ENCODE measurements at places on chromosomes 6 and 20.

DNA sequence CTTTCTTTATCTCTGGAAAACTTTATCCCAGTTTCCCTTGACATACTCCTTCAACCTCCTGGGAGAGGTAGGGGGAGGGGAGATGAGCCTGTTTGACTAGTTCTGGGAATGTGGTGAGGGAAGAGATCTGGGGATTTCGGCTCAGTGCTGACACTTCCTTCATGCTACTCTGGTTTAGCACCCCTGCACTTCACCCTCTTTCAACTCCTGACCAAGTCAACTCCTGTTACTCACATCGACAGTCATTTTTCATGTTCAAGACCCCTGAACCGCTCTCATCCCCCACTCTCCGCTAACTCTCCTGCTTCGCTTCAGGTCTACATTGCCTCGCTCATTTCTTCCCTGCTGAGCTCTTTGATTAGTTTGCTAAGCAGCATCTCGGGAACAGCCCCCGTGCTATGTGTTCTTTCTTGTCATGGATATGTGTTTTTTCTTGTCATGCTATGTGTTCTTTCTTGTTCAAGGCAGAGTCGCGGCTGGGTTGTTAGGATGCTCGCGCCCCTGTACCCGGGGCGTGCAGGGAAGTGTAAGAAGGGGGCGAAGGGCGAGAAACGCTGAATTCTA lies 16.6 kb upstream of the TRIM27 start:
- peak; percentile 13 for DNase-seq

DNA sequence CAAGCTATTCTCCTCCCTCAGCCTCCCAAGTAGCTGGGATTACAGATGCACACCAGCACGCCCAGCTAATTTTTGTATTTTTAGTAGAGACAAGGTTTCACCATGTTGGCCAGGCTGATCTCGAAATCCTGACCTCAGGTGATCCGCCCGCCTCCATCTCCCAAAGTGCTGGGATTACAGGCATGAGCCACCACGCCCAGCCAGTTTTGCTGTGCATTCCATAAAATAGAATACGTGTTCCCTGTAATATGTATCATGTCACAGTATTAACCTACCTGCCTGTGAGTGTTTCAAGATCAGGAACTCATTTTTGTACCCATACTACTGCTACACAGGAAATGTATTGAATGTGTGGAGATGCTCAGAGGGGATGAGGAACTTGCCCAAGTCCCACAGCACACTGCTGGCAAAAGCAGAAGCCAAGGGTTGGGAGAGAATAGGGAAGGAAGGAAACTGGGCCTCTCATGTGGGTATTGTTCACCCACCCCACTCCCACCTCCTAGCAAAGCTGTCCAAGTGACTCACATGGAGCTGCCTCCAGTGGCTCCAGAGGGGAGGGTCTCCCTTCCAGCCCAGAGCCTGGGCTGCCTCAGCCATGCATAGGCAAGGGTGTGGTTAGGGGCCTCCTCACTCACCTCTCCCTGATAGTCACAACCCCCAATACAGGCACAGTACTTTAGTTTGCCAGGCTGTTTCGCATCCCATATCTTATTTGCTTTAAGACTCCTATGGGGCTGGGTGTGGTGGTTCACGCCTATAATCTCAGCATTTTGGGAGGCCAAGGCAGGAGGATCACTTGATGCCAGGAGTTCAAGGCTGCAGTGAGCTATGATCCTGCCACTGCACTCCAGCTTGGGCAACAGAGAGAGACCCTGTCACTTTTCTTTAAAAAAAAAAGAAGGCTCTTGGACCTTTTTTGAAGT lies 9.4 kb downstream of the HM13 start:
- no peak for DNase-seq

DNA sequence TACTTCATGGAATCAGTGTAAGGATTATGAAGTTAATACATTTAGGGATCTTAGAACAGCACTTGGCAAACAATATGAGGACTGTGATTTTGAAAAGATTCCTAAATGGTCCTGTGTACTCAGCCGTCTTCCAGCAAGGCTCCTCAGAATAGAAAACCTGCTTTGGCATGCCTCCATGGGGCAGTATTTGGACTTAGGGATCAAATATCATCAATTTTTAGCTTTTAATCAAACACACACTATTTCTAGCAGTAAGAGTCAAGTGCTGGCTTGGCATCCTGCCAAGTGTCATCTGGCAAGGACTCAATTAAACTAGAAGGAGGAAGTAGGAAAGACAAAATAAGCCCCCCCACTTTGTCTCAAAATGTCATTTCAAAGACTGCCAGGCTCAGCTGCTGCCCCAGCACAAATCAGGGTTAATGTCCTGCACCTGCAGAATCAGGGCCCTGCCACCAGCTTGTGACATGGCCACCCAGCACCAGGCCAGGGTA lies 40.8 kb downstream of the IYD start:
- peak; percentile 17 for DNase-seq

DNA sequence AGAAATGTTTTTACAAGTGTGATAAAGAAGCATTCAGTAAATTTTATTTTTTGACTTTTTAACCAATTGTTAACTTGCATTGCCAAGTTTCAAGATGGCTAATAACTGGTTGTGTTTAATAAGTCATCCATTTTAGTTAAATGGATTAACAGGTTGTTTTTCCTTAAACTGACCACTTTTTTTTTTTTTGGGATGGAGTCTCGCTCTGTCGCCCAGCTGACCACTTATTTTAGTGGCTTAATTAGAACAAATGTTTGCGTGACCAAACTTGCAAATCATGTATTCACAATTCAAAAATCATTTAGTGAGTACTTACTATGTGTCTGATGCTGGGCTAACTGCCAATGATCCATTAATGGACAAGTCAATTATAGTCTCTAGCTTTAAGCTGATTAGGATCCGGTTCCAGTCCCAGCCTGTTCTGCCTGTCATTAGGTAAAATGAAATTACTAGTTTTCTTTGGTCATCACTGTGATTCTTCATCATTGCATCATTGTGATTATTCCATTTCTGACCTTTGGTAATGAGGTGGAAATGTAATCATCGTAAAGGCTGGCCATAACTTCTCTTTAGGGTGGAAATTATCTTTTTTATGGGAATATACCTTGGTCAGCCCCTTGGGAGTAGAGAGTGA lies 729.2 kb upstream of the MARCKS start:
- no peak for DNase-seq

GRCh38 chr6:40371621-40372020 lies 215.5 kb downstream of the LRFN2 start:
- DNase-seq, result no peak

DNA sequence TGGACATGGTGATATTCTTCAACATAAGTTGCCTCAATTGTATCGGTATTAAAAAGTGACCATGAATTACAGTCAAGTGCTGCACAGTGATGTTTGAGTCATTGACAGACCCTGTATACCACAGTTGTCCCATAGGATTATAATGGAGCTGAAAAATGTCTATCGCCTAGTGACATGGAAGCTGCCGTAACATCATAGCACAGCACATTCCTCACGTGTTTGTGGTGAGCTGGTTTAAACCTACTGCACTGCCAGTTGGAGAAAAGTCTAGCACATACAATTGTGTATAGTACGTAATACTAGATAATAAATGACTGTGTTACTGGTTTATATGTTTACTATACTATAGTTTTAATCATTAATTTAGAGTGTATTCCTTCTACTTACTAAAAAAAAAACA lies 150.2 kb downstream of the CDH26 start:
- DNase-seq, result no peak

- no peak for DNase-seq
Observed at GRCh38 chr6:98639089-98639635, 195.2 kb upstream of the POU3F2 start.

DNA sequence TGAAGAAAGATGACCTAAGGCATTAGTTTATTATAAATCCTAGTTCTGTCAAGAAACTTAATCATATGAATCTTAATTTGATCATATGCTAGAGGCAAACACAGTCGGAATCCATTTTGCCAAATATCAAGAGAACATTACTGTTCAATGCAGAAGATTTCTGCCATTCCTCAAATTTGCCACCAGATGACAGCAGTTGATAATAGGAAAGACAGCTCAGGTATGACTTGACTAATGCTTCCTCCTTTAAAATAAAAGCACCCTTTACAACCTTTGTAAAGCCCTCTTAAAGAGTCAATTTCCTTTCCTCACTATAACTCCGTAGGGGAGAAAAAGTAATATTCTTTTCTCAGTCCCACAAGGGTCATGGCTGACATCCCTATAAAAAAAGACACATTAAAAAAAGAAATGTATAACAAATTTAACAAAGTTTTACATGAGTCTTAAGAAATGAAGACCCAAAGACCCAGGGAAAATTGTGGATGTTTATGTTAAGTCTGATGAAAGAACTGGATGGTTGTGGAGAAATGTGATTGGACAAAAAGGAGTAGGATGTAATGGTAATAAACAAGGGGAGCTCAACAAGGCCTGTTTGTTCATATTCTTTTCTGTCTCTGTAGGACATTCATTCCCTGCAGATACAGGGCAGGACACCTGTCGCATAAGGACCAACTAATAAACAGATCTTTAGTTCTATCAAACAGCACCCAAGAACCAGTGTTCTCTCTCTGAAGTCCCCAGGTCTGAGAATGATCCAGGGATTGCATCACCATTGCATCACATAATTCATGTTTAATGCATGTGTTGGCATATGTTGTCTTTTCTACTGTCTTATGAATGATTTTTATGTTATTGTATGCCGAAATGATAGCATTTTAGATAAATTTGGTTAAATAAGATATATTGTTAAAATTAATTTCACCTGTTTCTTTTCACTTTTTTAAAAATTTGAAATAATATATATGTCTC lies 23.0 kb upstream of the IL17A start:
- peak; percentile 9 for DNase-seq

DNA sequence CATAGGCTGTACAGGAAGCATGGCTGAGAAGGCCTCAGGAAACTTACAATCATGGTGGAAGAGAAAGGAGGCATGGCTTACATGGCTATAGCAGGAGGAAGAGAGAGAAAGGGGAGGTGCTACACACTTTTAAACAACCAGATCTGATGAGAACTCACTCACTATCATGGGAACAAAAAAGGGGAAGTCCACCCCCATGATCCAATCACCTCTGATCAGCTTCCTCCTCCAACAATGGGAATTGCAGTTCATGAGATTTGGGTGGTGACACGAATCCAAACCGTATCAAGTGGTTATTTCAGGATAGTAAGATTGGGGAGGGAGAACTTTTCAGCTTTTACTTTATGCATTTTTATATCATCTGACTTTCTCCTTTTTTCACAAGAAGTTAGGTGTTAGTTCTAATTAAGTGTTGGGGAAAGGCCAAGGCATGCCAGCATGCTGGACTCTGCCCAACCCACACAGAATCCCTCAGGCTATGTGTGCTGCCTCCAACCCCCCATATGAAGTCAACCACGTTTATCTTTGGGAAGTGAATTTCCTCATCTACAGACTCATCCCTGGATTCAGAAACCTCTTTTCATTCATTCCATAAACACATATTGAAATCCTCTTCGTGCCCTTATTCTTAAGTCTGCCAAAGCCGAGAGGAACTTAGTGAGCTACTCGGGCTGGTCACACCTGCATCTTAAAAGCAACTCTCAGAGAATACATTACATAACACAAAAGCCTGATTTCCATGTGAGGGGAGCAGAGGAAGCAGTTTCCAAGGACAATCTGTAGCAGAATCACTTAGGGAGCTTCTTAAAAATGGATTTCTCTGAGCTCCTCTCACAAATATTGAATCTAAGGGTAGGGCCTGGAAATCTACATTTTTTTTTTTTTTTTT lies 16.7 kb upstream of the CLIC5 start:
- DNase-seq, result no peak

DNA sequence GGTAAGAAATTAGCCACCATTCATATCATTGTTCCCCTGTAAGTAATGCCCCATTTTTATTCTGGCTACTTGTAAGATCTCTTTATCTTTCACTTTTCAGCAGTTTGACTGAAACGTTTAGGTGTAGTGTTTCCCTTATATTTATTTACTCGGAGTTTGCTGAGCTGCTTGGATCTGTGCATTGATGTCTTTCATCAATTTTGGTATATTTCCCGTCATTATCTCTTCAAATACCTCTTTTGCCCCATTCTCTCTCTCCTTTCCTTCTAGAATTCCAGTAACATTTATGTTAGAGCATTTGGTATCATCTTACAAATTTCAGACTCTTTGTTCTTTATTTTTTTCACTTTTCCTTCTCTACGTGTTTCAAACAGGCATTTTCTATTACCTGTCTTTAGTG lies 9.2 kb upstream of the SLC13A3 start:
- no peak for DNase-seq

DNA sequence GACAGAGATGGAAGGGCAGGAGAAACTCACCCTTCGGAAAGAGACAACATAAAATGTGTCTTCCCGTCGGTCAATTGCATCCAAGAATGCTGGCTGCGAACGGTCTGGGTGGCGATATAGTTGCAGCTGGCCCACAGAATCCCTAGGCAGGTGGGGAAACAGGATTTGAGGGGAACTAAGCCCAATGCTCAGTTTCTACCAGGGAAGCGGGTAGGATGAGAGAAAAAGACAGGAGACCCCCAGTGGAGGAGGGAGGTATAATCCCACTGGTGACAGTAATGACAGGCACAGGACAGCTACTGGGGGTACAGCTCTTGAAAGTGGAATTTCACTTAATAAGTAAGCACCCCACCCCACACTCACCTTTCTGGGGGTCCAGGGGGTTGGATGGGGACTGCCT lies 7.5 kb upstream of the TNXB start:
- DNase-seq, result no peak

DNA sequence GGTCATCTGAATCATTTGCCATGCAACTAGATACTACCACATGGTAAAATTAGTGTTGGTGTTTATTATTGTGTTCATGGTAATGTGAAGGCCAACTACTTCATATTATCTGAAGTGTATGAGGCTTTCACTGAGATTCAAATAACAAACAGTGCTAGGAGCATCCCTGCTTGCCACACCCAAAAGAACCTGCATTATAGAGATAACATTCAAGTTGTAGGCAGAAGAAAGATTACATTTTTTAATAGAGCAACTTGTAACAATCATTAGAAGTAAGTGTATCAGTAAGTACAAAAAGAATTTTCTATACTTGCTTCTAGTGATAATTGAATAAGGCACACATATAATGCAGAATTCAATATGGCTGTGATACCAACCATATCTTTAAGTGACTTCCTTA lies 49.8 kb downstream of the BCKDHB start:
- no peak for DNase-seq

DNA sequence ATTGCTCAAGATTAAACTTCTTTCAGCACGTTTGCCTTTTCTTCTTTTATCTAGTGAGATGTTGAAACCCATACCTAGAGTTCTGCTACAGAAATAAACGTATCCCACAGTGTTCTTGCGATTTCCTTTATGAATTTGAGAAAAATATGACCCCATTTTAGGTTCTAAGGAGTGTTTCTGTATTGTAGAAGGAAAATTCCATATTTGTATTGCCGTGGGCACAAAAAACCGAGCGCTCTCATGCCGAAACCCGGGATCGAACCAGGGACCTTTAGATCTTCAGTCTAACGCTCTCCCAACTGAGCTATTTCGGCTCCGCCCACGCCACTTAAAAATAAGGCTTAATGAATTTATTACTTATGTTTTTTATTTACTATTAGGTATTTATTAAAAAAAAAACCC lies 23.7 kb downstream of the ZNF311 start:
- DNase-seq, result peak; percentile 47
